ENCODE measurements at places on chromosomes 5 and 9. TPM values are rescaled to one million over a fixed set of nuclear protein-coding genes. Genes with fewer than 3 reads are reported as not detected.

The LCN10 gene
- total RNA-seq = 1.1 TPM

The CRHBP gene
- total RNA-seq = 0.23 TPM

The PCDHB13 gene
- total RNA-seq = not detected

The PHYKPL gene
- total RNA-seq = 85.9 TPM

The CEL gene
- total RNA-seq = 2.0 TPM

All from activated CD4-positive, alpha-beta T cell treated with anti-CD3 and anti-CD28 coated beads, Interleukin-2, amount 10 ng/mL, durations not matched to agents 24 days and 14 days (primary cell).